ENCODE measurements at places on chromosomes 3 and 15. TPM values are rescaled to one million over a fixed set of nuclear protein-coding genes. Genes with fewer than 3 reads are reported as not detected.

The BRK1 gene
- 123 TPM for total RNA-seq

The C2CD4A gene
- total RNA-seq: 0.35 TPM

The GAP43 gene
- total RNA-seq: 1.1 TPM

The IL17RD gene
- total RNA-seq: 45.2 TPM

The ATXN7 gene
- total RNA-seq: 26.6 TPM

The CD96 gene
- 2.6 TPM for total RNA-seq

The GPX1 gene
- total RNA-seq: 118 TPM

The IQCF5 gene
- total RNA-seq: not detected

The TMEM39A gene
- total RNA-seq: 53.2 TPM

The ACKR2 gene
- 6.4 TPM for total RNA-seq

The RTP3 gene
- not detected for total RNA-seq

The MTFMT gene
- total RNA-seq: 12.8 TPM

The SLC27A2 gene
- 38.2 TPM for total RNA-seq

The SATB1 gene
- 49.2 TPM for total RNA-seq

The DNAJB8 gene
- not detected for total RNA-seq

The RMDN3 gene
- 26.0 TPM for total RNA-seq

The KIF15 gene
- 6.4 TPM for total RNA-seq

The SRGAP3 gene
- 30.8 TPM for total RNA-seq

The ADAMTSL3 gene
- total RNA-seq: 11.9 TPM

The PLA2G4E gene
- total RNA-seq: 0.29 TPM

The PDIA5 gene
- total RNA-seq: 24.9 TPM

The CLEC3B gene
- total RNA-seq: 64.5 TPM

The MME gene
- 160 TPM for total RNA-seq

The ITIH1 gene
- total RNA-seq: 0.41 TPM

The SV2B gene
- total RNA-seq: 2.1 TPM

The ANKUB1 gene
- total RNA-seq: not detected

The ISL2 gene
- total RNA-seq: 0.29 TPM

The SH2D7 gene
- not detected for total RNA-seq

The CSTA gene
- total RNA-seq: 2.0 TPM

The LRRC3B gene
- 3.7 TPM for total RNA-seq

The SLC28A2 gene
- 0.23 TPM for total RNA-seq

The ZNF385D gene
- total RNA-seq: 11.0 TPM

The LCTL gene
- not detected for total RNA-seq

The SAMMSON gene
- total RNA-seq: not detected

The ITPKA gene
- 0.47 TPM for total RNA-seq

The OR5H6 gene
- not detected for total RNA-seq

The DUSP7 gene
- 12.1 TPM for total RNA-seq

The ARL13B gene
- 11.3 TPM for total RNA-seq

The TMEM207 gene
- total RNA-seq: 12.2 TPM

The LMLN gene
- 8.0 TPM for total RNA-seq

The FAM81A gene
- total RNA-seq: 7.8 TPM

Data from metanephros (tissue), 2 donors.